Hematopoietic multipotent progenitor cell treated with erythropoietin and hydrocortisone succinate and interleukin-3 and kit ligand, for 8 days (in vitro differentiated cells): ENCODE measurements at places on chromosomes 11 and 22.

DNA sequence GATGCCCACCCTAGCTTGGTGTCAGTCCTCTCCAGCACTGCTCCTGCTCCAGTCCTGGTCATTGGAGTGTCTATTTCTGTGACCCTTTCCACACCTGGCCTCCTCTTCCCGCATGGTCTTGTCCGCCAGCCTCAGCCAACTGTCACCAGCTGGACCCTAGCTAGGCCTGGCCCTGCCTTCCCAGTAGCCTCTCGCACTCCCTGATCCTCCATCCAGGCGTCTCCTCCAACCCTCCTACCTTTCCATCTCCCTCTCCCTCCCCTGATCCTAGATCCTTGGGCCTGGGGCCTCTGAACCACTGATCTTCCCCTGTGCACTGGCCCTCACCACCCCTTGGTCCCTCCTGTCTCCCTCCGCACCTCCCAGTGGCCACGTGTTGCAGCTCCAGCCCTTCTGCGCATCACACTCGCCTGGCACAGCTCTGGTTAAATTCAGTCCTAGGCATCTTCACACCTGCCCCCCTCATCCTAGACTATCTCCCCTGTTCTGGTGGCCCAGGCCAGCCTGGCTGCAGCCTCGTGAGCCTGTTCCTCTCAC, 9.9 kb downstream of the SYNGR1 start:
- no peak for DNase-seq

- no peak for DNase-seq
These were observed 36.7 kb downstream of the DRG1 start for GRCh38 chr22:31436132-31436531.

DNA sequence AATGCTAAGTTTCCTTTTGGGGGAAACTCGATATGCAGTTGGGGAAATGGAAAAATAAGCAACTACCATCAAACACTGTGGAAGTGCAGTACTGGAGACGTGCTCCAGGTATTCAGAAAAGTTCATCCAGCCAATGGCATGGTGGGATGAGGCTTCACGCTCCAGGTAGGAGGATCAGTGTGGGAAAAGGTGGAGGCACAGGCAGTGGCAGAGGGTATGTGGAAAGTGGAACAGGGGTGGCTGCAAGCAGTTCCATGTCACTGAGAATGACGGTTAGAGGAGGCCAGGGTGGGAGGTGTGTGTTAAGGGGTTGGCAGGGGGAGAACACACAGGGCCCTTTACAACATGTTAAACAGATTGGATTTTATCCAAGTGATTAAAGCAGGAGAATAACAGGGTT, 105.1 kb upstream of the NCAM1 start:
- DNase-seq, result no peak

- no peak for DNase-seq
These were observed 5.0 kb upstream of the PTPMT1 start for GRCh38 chr11:47560426-47560825.

GRCh38 chr11:34150494-34151151, 45.2 kb downstream of the NAT10 start:
- no peak for DNase-seq

DNA sequence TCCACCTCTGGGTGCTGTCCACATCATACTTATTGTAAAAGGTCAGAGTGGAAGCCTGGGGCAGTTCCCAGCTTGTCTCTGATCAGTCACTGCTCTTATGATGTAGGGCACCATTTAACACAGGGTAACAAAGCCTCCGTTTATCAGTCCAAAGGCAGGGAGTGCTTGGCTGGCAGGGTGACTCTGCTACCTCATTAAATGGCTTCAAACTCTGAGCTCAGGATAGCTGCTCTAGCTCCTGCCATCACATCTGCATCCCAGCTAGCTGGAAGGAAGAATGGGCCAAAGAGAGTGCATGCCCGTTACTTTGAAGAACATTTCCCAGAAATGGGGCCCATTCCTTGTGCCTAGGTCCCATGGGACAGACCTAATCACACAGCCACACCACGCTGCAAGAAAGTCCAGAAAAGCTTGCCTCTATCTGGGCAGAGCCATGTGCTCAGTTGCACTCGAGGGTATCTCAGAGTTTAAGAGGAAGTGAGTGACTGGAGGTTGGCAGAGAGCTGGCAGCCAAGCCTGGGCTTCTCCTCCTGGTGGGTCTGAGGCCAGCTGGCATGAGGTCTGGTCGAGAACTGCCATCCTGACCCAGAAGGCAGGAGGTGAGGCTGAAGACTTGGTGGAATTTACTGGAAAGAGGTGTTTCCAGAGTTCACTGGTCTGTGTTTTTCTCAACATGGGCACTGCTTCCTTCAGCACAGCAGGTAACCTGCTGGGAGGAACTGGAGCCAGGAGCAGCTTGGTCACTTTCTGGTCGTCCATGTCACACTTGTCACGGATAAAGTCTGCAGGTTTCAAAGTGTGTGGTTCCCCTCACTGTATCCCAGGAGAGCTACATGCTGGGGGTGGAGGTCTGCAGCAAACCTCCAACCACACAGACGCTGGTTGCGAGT, 935.7 kb downstream of the BRD1 start:
- no peak for DNase-seq

DNA sequence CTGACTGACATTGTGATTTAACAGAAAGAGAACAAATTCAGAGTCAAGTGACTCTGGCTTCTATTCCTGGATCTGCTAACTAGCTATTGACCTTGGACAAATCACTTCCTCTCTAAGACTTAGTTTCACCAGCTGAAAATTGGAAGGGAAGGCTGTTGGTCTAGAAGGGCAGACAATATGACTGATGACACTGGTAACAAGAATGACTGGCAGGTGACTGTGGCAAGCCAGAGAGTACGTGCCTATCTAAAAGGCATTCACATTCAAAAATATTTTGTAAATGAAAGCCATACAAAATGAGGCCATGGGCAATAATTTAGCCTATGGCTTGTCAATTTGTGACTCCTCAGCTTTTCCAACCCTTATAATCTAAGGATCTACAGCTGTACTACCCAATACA, 23.5 kb downstream of the SERGEF start:
- no peak for DNase-seq

DNA sequence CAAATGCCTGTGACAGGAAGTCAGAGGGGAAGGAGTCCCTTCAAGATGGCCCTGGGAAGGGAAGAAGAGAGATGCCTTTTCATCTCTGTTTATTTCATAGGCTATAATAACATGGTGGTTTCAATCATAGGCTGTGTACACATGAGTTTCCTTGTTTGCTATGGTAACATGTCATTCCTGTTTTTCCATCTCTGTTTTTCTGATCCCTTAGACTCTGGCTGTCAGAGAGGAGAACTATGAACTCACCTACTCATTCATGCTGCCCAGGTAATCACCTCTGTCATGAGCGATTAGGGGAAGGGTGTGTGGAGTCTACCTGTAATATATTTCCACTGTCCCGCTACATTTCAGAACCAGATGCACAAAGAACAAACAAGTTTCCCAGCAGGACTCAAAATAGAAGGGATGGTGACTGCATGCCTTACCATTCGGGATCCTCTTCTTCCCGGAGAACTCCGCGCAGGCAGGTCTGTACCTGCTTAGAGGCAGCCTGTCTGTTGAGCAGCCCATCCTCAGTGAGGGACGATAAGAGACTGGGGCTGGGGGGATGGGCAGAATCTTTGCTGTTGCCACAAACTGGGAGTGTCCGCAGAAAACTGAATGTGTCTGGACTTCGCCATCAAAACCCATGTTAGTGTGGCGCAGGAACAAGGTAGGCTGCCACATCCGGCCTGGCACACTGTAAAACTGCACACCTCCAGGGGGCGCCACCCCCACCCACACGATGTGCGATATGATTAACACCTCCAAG, 7.1 kb upstream of the PEX26 start:
- DNase-seq, result no peak

GRCh38 chr22:44249376-44250147, 63.2 kb downstream of the SHISAL1 start:
- DNase-seq, result no peak

DNA sequence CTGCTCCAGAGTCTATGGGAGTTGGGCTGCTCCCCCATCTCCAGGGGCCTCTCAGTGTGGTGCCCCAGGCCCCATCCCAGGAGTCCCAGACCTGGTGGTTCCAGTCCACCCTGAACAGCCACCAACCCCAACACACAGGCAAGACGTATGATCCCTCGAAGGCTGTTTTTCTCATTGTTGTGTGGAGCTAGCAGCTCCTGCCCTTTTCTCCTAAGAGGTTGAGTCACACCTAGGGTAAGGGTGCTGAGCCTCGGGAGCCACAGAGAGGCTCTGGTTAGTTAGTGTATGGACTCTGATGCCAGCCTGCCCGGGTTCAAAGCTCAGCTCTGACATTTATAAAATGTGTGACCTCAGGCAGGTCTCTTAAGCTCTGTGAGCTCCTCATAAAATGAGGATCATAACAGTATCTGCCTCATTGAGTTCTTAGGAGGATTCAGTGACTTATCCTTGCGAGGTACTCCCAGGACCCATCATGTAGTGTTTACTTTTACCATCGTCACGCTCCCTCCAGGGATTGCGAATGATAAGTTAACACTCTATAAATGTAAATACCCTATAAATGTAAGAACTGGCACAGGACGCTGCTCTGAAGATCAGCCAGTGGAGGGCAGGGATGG, 47.2 kb downstream of the FBLN1 start:
- no peak for DNase-seq

- DNase-seq, result peak; percentile 28
These were observed 754 bp downstream of the NUP50 start for GRCh38 chr22:45164270-45165088.

- DNase-seq, result peak; percentile 33
These were observed 4.4 kb upstream of the B3GNT6 start for GRCh38 chr11:77029829-77030228.

- DNase-seq, result no peak
These were observed 24.5 kb upstream of the SERPIND1 start for GRCh38 chr22:20749453-20749852.

- DNase-seq, result no peak
These were observed 2.0 kb upstream of the CASTOR1 start for GRCh38 chr22:30291058-30291892.

- no peak for DNase-seq
These were observed 63.8 kb upstream of the CLMP start for GRCh38 chr11:123258877-123259276.

DNA sequence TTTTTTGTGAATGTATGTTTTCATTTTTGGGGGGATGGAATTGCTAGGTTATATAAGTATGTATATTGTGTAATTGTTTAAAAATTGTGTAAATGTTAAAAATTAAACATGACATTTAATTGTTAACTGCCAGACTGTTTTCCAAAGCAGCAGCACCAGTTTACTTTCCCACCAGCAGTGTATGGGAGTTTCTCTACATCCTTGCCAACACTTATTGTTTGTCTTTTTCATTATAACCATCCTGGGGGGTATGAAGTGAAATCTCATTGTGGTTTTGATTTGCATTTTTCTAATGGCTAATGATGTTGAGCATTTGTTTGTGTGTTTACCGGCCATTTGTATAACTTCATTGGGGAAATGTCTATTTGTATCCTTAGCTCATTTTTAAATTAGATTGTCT, 31.7 kb upstream of the RRAS2 start:
- no peak for DNase-seq

DNA sequence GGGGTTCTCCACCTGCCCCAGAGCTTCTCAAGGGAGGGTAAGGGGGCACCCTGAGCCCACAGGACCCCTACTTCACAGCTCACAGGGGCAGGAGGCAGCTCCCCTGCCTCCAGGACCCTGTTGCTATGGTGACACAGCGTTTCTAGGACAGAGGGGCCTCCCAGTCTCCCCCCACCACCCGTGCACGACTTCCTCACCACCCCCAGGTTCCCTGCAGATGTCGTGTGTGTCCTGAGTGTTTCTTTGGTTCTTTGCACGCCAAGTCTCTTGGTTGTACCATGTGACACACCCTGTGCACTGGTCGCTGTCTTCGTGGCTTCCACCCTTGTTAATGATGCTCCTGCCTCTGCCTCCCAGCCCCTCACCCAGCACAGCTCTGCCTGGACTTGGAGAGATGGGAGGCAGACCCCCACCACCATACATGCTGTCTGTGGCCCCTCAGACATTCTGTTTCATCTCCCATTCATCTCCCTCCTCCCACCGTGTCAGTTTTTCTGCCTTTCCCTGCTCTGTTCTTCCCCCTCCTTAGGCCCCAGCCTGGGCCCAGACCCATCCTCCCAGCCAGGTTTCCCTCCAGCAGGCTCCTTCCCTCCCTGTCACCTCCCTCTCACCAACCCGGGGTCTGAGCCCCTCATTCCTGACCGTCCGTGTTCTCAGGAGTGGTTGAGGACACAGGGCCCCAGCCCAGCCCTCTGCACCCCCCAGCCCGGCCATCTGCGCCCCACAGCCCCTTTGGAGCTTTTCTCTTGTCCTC, 24.5 kb upstream of the RAB1B start:
- no peak for DNase-seq

- DNase-seq, result no peak
These were observed 19.3 kb upstream of the ARAP1 start for GRCh38 chr11:72771507-72771906.

DNA sequence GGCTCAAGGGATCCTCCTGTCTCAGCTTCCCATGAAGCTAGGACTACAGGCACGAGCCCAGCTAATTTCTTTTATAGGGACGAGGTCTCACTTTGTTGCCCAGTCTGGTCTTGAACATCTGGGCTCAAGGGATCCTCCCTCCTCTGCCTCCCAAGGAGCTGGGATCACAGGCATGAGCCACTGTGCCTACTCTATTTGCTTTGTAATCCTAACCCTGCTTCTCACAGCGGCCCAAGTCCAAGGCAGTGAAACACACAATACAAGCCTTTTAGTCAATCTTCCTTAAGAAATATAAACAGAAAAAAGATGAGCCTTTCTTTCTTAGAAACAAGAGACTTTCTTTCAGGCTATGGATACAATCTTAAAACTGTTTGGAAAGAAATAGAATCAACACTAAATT, 115.2 kb upstream of the SORL1-AS1 start:
- no peak for DNase-seq

- no peak for DNase-seq
These were observed 112.0 kb upstream of the E2F8 start for GRCh38 chr11:19352771-19353160.

DNA sequence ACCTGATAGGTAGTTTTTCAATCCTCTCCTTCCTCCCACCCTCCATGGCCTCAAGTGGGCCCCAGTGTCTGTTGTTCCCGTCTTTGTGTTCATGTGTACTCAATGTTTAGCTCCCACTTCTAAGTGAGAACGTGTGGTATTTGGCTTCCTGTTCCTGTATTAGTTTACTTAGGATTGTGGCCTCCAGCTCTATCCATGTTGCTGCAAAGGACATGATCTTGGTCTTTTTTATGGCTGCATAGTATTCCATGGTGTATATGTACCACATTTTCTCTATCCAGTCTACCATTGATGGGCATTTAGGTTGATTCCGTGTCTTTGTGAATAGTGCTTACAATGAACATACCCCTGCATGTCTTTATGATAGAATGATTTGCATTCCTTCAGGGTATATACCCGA, 54.1 kb upstream of the CFAP300 start:
- no peak for DNase-seq

- DNase-seq, result no peak
These were observed 590.2 kb upstream of the LRRC4C start for GRCh38 chr11:42049650-42050049.
